Stimulated activated CD4-positive, alpha-beta T cell treated with anti-CD3 and anti-CD28 coated beads, TNF-alpha, amount 100 ng/mL, for 24 hours (primary cell): ENCODE measurements at places on chromosomes 6 and 20.

DNA sequence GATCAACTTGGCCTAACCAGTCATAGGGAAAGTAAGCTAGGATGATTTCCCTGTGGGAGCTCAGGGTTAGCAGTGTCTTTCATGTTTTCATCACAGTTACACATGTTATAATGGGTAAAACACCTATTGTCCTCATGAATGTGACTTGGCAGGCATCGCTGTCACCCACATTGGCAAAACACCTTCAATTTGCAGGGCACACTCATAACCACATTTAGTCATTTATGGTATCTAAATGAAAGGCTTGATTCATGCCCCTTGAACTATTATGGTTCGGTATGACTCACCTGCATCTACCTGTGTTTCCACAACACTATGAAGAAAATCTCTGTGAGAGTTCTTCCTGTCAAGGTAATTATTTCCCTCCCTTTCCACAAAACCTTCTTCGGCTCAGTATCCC, 49.2 kb downstream of the FRK start:
- DNase-seq = peak; percentile 11

- no peak for DNase-seq
These were observed 110.4 kb downstream of the ADGRG6 start for GRCh38 chr6:142412241-142412640.

DNA sequence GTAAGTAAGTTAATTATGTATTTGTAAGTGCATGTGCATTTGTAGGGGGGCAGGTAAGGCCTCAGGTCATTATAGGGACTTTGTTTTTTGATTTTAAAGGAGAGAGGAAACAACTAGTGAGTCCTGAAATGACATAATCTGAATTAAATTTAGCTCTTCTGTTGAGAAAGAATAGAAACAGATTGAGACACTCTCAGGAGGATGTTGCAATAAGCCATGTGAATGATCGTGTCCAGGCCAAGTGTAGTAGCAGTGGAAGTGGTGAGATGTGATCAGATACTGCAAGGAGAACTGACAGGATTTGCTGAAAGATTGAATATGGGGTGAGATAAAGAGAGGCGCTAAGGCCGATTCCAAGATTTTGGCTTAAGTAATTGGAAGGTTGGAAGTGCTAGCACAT, 2.6 kb upstream of the CENPW start:
- no peak for DNase-seq

DNA sequence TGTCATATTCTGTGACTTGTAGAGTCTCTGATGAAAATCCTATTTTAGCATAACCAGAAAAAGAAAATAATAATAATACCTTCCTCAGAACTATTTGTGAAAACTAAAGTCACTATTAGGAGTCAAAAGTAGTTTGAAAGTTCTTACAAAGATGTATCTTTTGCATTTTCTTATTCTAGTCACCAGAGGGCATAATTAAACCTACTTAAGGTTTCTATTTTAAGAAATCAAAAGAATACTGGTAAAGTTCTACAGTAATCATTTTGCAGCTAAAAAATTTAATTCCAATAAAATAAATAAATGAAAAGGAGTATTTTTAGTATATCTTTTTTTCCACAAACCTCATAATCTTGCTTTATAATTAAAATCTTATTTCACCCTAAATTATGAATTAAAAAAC, 28.0 kb upstream of the MCM9 start:
- DNase-seq = no peak

DNA sequence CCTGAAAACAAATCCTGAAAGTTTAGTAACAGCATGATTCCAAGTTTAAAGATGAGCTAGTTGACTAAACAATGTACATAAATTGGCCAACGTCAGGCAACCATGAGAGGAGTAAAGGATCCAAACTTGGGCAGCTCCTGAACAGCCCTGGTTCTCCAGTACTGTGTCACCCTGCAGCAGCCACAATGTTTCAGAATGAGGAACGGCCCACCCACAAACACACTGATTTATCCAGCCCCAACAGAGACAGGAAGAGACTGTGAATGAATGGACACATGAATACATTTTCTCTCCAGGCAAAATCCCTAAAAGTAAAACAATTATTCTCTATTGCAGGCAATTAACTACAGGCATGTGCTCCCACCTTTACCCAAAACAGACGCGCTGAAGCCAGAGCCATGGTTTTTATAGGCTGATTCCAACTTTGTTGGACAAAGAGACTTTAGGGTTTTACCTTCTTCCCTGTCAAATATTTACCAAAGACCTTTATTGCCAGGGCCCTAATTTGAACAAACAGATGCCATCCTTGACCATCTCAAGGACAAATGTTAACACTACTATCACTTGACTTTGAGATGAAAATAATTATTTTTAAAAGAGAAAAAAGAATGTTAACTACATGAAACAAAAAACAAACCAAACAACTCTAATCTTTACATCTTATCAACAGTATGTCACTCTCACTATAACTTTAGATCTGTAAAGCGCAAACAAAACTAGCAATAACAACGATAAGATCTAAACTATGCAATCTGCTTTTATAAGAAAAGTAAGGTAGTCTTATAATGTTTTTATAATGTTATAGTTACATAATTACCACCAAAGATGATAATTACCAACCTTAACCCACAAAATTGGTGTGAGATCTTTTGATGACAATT, 22.9 kb downstream of the CNKSR3 start:
- no peak for DNase-seq

- DNase-seq = no peak
These were observed 119.8 kb downstream of the TOX2 start for GRCh38 chr20:44034451-44034850.

DNA sequence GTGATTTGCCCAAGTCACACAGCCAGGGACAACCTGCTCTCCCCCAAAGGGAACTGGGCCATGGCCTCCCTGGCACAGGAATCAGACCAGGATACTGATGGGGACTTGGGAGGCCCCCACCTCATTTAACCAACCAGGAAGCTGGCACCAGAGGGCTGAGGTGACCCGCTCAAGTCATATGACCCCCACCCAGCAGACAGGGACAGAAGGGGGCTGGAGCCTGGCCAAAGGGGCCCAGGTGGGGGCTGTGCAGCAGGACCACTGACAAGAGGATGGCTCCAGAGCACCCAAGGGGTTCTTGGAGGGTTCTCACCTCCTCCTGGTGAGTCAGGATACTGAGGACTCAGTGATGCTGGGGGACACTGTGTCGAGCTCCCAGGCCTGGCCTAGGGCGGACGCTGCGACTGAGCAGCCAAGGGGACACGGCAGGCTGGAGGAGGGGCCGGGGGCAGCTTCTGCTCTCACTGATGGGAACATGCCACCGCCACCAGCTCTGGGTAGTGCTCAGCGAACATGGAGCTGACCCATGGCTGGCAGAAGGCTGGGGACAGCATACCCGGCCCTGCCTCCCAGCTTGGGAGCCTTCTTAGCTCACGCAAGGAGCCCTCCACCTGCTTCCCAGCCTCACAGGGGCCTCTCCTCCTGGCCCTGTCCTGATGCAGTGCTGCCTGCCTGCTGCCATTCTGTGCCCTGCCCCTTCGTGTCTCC, 1.2 kb downstream of the CST7 start:
- no peak for DNase-seq

- no peak for DNase-seq
These were observed 991.8 kb upstream of the GJE1 start for GRCh38 chr6:141140905-141141304.
